Right cardiac atrium (tissue), 5 donors: ENCODE measurements at places on chromosomes 2 and 18. TPM values are rescaled to one million over a fixed set of nuclear protein-coding genes. Genes with fewer than 3 reads are reported as not detected.

Gene KCNG2
- 0.15 TPM for total RNA-seq

Gene CPSF3
- total RNA-seq, result 15.1 TPM

Gene UGT1A3
- total RNA-seq, result not detected

Gene L3MBTL4
- total RNA-seq, result 31.4 TPM

Gene PAIP2B
- total RNA-seq, result 28.0 TPM

GRCh38 chr18:23970161-23971096, 44.1 kb upstream of the TTC39C start:
- DNase-seq, result no peak

GRCh38 chr2:9103663-9104277, 100.3 kb upstream of the MBOAT2 start:
- no peak for DNase-seq

- no peak for DNase-seq
These were observed 107.8 kb upstream of the LRATD1 start for GRCh38 chr2:14524803-14525080.

DNA sequence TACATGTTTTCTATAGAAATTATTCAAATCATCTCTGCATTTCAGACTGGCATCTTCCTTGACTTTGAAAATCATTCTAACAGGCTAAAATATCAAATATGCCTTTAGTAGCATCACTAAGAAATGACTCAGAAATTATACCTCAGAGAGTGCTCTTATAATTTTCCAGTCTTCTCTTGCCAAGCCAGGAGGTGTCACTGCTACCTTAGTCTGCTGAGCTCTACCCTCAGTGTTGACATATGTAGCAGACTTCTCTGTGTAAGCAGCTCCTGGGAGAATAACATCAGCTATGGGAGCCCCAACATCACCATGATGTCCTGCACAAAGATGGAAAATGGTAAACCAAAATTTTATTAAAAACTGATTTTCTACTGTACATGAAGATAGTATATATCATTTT, 31.6 kb downstream of the NDUFS1 start:
- no peak for DNase-seq

DNA sequence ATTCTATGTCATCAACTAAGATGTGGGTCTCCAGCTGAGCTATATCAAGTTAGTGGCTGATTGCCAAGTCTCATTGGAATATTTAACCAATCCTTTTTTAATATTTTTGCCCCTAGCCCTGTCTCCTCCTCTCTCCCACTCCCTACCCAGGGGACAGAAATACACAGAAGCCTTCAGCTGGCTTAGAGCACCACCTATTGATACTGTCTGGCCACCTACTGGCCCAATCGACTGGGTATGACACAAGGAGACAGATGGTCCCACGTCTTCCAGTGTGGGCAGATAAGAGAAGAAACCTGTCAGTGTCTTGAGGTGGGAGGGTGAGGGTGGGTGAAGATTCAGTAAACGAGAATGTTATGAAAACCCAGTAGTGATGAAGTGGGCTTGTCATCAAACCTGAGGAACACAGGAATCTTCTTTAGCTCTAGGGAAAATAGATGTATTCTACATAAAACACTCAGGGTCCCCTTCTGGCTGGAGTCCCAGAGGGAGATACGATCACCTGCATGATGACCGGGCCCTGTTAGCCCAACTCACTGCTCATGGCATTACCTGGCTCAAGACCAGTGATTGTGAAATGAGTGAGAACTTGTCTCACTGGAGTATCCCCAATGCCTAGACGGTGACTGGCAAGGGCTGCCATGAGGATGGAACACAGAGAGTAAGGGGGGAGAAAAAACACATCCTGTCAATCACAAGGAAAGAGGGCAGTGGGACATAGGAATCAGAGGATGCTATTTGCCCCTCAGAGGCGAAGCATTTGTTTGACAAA, 26.7 kb downstream of the POLR1A start:
- no peak for DNase-seq

GRCh38 chr2:23772684-23773083, 154.2 kb downstream of the ATAD2B start:
- no peak for DNase-seq
